Inflammatory macrophage (primary cell): ENCODE measurements at places on chromosomes 11 and 22.

DNA sequence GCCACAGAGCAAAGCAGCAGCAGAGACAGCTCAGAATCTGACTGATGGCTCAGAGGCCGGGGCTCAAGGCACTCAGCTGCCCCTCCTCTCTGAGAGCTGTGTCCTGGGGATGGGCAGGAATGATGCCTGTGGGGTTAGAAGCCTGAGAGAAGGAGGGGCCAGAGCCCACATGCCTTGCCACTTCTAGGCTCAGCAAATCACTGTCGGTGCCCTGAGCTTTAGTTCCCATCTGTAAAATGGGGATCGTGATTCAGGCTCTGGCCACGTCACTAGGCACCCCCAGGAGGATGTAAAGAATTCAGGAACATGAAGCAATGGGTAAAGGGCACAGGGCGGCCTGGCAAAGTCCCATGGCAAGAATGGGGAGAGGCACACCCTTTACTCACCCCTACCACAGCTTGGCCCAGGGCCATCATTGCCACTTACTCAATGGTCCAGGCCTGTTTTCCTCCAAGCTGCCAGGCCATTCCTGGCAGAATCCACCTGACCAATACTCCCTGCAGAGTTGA, 3.4 kb upstream of the CDC42EP2 start:
- DNase-seq: peak; percentile 32

GRCh38 chr11:128389461-128389976, 197.8 kb downstream of the ETS1 start:
- DNase-seq: no peak

- DNase-seq: peak; percentile 97
Measured at GRCh38 chr22:38201711-38202436, at the start of gene MAFF. MAFF (plus strand) TSS chr22:38201994; CDS start chr22:38213854, 11,860 bp downstream.

GRCh38 chr11:94017446-94017845, 3.7 kb upstream of the HEPHL1 start:
- no peak for DNase-seq

- DNase-seq: no peak
Measured at GRCh38 chr22:24419475-24419850, 7.9 kb upstream of the ADORA2A start.

- no peak for DNase-seq
Measured at GRCh38 chr11:94649254-94649653, 82.1 kb downstream of the PIWIL4 start.

GRCh38 chr22:31736458-31736857, 13.5 kb downstream of the PRR14L start:
- DNase-seq: no peak

DNA sequence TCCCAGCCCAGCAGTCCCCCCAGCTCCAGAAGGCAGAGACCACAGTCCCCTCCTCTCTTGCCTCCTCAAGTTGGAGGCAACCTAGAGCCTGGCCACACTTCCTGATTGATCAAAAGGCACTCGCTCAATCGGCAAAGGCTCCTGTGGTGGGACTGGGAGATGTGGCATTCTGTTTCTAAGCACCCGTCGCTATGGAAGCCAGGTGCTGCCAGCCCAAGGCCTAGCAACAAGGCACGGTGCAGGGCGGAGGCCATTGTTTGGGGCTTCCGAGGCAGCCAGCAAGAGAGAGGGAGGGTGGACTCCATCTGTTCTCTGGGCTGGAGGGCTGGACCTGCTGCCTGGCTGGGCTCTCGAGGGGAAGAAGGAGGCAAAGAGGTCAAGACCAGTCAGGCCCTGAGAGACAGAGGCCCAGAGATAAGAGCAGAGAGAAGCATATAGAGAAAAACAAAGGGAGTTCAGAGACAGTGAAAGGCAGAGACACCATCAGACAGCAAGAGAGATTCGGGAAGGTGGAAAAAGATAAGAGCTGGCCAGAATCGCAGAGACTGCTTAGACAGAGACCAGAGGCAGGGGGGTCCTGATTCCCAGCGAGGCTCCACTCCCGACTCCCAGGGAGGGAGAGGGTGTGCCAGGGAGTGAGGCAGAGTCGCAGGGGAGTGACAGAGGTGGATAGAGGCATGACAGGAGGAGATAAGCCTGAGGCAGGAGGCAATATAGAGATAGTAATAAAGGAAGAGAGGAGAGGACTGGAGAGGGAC, 21.2 kb downstream of the PDE2A start:
- no peak for DNase-seq

DNA sequence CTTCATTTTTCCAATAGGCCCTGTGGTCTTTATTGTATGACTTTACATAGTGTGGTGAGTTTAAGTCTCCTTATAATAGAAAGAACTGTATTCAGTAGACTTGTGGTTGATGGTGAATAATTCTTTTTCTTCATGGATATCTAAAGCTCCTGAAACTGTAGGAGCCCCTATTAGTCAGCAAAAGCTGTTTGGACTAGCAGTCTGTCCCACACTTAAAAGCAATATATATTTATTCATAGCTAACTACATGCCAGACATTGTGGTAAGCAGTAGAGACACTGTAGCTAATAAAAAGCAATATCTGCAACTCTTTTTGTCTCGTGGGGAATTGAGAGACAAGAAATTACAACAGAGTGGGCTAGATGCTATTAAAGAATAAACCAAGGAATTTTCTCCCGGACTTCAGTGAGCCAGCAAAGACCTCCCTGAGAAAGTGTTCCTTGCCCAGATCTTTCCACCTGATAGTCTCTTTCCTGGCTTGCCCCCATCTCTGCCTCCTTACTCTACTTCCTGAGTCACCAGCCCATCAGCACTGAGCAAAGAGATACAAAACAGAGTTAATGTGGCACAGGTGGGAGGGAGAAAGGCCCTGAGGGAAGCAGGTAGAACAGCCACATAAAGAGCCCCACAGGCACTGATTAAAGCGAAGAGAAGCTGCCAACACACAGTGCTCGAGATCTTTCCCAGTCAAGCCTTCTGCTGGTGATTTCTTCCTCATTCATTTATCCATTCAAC, 1.4 kb upstream of the OR52W1 start:
- no peak for DNase-seq

- DNase-seq: no peak
Measured at GRCh38 chr11:115080923-115081680, 402.8 kb downstream of the NXPE2 start.

DNA sequence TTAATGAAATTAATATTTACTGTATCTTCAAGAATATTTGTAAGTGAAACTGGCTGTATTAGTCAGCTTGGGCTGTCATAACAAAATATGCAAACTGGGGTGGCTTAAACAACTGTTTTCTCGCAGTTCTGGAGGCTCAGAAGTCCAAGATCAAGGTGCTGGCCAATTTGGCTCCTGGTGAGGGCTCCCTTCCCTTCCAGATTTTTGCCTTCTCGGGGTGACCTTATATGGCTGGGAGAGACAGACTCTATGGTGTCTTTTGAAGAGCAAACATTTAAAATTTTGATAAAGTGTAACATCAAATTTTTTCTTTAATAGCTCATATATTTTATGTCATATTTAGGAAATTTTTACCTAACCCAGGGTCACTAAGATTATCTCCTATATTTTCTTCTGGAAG, 30.2 kb downstream of the CSTPP1 start:
- DNase-seq: no peak

DNA sequence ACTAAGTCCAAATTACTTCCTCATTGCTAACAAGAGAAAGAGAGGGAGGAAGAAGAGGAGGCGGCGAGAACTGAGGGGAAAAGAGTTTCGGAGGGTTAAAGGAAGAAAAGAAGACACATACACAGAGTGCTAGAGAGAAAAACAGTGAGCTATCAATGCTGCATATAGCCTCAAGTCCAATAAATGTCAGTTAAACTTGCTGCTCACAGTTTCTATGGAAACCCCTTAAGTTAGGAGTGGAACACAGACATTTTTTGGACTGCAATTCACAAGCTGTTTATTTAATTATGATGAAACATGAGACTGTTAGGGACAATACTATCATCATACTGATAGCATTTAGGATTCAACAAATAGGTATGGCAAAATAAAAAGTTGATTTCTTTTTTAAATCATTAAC, 1320.4 kb downstream of the LRRC4C start:
- DNase-seq: no peak

GRCh38 chr11:69958308-69958707, 119.8 kb upstream of the ANO1 start:
- no peak for DNase-seq

DNA sequence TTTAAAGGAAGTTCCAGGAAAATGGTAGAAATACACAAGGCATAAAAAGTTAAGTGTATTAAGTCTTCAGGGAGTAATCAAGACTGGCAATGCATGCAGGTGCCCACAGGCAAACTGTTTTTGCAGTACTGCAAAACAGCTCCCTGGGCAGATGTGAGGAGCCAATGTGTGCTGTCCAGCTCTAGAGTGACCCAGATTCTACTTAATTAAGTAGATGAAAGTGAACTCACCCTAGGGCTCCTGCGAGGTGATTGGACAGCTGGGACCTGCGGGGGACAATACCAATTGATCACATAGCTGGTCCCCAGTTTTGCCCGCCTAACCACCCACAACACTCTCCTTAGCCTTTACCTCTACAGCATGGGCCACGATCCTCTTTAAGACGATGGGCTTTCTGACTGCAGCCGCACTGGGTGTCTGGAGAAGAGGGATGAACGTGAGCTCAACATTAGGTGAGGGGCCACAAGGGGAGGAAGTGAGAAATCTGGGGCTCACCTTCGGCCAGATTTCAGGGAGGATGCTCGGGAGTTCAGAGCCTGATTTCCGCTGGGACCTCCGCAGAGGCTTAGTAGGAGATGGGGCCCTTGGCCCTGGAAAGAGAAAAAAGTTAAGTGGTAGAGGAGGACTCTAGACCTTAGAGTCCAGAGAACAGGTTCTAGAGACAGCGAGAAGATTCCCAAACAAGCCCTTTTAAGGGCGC, 556 bp downstream of the CDCA5 start:
- DNase-seq: no peak

- DNase-seq: no peak
Measured at GRCh38 chr22:39498368-39498767, 3.7 kb upstream of the MIEF1 start.

- no peak for DNase-seq
Measured at GRCh38 chr22:44183287-44183588, 2.5 kb downstream of the PARVG start.

- no peak for DNase-seq
Measured at GRCh38 chr22:23913306-23913660, 19.1 kb downstream of the MIF start.

DNA sequence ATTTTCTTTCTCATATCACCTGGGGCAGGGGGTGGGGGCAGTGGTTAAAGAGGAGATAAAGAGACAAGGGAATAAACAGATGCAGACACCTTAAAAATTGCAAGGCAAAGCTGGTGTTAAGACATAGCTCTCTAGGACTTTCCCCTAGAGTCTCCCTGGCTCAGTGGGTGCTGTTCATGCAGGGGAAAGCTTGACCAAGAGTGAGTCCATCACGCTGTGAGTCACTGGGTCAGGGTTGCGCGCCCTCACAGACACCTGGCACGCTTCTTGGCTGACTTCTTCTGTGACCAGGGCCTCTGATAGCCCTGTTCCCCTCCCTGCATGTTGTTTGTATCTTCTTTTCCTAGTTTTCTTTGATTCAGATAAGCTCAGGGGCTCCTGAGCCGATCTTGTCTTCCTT, 31.9 kb downstream of the COMMD9 start:
- DNase-seq: no peak

- no peak for DNase-seq
Measured at GRCh38 chr22:34765115-34765514, 300.8 kb upstream of the ISX start.

GRCh38 chr11:58927393-58928106, 11.7 kb upstream of the GLYATL1 start:
- no peak for DNase-seq

DNA sequence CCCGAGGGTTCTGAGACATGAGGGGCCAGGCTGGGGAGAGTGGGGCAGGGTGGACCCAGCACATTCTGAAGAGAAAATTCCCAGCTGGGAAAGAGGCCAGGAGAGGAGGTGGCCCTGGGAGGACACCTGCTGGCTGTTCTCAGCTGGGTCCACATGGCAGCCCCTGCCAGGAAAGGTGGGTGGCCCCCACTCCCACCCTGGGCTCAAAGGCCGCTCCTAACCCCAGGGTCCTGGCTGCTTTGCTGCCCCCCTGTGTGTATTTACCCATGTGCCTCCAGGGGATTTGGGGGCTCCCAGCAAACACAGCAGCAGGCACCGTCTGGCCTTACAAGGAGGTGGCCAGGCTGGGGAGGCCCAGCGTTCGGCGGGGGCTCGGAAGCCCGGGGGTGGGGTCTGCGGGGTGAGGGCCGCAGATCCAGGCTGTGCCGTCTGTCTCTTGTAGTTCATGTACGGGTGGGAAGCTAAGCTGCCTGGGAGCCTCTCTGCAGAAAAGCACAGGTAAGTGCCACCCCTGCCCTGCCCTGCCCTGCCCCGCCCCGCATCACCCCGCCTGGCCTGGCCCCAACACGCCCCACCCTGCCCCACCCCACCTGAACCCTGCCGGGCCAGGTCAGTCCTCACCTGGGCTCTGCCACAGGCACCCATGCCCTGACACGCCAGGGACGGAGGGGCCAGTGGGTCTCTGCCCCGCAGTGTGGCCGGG, 10.6 kb downstream of the MUC5B start:
- DNase-seq: no peak

GRCh38 chr11:128865490-128865889, 1.6 kb downstream of the KCNJ1 start:
- no peak for DNase-seq

DNA sequence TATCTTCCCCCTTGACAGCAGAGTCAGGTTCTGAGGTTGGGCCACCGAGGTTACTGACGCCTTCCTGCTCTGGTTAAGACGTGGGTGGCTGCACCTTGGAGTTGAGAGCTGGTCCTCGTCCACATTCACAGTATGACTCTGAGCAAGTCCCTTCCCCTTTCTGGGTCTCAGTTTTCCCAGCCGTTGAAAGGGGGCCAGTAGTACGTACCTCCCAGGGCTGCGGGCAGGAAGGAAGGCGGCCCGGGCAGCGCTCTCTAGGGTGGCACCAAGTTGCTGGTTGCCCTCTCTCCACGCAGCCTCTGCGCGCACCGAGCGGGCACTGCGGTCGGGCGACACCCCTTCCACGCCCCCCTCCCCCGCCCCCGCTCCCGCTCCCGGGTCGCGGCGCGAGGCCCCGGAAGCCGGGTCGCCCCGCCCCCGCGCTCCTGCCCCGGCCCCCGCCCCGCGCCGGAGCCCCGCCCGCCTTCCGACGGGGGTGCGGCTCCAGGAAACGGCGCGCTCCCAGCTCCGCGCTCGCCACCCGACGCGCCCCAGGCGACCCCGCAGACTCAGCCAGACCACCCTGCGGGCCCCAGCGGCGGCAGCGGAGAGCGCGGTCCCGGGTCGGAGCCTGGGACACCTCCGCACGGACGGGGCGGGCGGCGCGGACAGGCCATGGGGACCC, at the start of gene EHBP1L1:
Gene EHBP1L1 (plus strand): TSS at position 486 of the 664 bp plus-strand sequence. CDS start 250 bp downstream, outside the sequence.
- peak; percentile 83 for DNase-seq

- DNase-seq: no peak
Measured at GRCh38 chr22:22945195-22945594, 57.6 kb downstream of the IGLL5 start.

DNA sequence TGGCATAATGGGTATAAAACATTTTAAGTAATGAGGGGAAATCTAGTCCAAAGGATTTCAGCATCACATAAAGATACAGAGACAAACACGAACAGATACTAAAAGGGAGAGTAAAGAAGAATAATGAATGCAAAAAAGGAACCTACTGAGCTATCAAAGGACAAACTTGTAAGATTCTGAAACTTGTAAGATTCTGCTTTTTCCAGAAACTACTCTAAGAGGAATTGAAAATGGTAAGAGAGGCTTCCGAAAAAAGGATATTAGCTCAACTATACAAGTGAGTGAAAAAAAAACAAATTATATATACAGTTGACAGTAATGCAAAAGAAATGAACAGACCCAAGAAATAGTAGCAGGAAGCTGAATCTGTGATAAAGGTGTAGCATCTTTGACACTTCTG, 37.7 kb downstream of the POLD3 start:
- DNase-seq: no peak
